Epithelial cell of proximal tubule (primary cell): ENCODE measurements at places on chromosomes 16 and 17. TPM values are rescaled to one million over a fixed set of nuclear protein-coding genes. Genes with fewer than 3 reads are reported as not detected.
A peak's percentile ranks its signal among the peaks of the same experiment; 100 is the strongest.

- no peak for DNase-seq
These were observed 24.3 kb downstream of the POLR3E start for GRCh38 chr16:22321340-22322001.

- DNase-seq = no peak
These were observed 61.2 kb downstream of the USP31 start for GRCh38 chr16:23088018-23088417.

DNA sequence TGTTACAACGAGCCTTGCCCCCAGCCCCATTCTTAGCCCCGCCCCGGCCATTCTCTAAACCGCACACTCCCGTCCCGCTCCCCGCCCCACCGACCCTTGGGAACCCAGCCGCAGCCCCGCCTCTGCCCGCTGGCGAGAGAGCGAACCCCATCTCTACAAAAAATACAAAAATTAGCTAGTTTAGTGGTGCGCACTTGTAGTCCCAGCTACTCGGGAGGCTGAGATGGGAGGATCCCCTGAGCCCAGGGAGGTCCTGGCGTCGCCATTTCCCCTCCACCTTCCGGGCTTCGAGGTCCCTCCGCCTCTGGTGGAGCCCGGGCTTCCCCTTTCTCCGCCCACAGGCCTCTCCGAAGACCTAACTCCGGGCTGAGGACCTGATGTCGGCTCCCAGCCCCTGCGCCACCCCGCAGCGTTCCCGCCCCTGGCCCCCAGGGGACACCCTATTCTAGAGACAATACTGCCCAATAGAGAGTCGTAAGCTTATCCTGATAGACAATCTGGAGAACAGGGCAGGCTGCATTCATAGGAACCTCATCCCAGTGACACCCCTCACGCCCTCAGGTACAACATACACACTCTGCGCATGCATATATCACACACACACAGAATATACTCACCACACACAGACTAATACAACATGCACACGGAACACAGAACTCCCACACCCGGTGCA, 480 bp upstream of the PROCA1 start:
- no peak for DNase-seq

- DNase-seq = no peak
These were observed 137.5 kb downstream of the NTN1 start for GRCh38 chr17:9158544-9159452.

DNA sequence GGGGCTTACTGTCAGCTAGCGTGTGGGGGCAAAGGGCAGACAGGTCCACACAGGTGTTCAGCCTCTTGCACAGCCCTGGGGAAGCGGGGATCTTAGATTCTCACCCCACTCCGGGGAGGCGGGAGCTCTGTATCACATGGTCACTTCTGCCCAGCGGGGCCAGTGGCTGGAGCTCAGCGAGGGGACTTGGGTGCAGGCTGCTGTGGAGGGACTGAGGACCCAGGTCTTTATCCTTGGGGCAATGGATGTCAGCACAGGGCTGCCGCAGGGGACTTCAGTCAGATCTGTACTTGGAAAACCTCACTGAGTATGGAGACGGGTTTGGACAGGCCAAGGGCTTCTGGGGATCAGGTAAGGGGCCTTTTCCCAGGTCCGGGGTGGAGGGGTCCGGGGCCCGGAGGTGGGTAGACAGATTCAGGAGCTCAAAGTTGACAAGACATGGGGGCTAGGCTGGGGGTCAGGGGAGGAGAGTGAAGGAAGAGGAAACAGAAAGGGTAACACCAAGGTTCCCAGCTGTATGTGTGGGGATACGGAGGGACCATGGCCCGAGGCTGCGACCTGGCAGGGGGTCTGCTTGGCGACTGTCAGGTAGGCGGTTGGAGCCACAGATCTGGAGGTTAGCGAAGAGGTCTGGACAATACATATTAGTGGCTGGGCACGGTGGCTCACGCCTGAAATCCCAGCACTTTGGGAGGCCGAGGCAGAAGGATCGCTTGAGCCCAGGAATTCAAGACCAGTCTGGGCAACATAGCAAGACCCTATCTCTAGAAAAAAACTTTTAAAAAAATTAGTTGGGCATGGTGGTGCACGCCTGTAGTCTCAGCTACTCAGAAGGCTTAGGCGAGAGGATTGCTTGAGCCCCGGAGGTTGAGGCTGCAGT, 15.1 kb upstream of the BAIAP2 start:
- DNase-seq = no peak

GRCh38 chr17:48012151-48012520, 25.5 kb downstream of the COPZ2 start:
- DNase-seq = no peak

- DNase-seq = no peak
These were observed 6.4 kb upstream of the FOXJ1 start for GRCh38 chr17:76147211-76148014.

DNA sequence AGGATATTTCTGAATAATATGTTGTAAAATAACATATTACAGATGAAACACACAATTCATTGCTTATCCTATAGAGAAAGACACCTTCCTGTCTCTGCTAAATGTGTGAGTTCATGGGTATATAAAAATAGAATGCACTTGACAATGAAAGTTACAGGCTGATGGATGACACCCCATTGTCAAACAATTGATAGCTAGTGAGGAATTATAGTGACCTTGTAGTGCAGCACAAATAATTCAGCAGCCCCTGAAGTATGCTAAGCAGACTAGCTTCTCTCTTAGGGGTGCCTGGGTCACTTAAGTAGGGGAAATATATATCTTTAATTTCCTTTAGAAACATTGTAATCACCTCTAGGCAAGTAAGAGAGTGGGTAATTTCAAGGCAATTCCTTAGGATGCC, 826.2 kb downstream of the CDH8 start:
- no peak for DNase-seq

GRCh38 chr16:14487579-14487978, 142.5 kb downstream of the PARN start:
- DNase-seq = no peak

- DNase-seq = no peak
These were observed 30.9 kb upstream of the CDC42EP4 start for GRCh38 chr17:73342541-73343167.

DNA sequence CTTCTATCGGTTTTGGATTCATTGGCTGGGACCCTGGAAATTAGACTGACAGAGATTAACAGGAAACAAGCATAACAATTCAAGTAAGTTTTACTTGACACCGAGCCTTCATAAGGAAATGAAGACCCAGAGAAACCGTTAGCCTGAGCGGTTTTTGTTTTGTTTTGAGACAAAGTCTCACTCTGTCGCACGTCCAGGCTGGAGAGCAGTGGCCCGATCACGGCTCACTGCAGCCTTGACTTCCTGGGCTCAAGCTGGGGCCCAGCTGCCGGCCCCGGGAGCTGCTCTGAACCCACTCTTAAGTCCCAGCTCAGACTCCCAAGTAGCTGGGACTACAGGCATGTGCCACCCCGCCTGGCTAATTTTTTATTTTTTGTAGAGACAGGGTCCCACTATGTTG, 321.3 kb downstream of the SEC14L1 start:
- DNase-seq = no peak

DNA sequence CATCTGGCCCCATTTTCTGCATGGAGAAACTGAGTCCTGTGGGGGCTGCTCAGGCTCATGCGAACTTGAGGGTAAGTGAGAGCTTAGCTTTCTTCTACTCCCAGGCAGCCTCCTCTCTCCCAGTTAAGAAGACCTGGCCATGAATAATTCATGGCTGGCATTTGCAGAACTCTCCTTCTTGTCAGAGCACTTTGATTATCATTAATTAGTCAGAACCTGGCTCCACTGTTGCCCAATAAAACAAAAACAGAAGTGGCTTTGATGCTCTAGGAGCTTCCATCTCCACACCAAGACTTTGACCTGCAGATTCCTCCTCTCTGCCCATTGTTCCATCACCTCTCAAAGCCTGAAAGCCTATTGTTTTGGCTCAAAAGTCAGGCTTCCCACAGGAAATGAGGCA, 45.5 kb upstream of the CDH3 start:
- no peak for DNase-seq

DNA sequence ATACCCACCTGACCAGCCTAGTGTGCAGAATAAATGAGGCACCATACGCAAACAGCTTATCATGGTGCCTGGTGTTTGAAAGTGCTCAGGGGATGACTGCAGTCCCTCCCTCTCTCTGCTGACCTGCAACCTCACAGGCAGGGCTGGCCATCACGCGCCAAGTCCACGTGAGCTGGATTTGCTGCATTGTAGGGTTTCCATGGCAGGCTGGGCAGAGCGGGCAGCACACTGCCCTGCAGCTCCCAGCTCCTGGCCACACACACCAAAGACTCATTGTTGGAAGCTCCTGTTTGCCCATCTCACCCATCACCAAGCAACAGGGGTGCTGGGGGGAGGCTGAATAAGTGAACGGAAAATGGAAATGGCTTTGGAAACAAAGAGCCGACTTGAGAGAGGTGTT, 81.8 kb downstream of the IRX3 start:
- no peak for DNase-seq

DNA sequence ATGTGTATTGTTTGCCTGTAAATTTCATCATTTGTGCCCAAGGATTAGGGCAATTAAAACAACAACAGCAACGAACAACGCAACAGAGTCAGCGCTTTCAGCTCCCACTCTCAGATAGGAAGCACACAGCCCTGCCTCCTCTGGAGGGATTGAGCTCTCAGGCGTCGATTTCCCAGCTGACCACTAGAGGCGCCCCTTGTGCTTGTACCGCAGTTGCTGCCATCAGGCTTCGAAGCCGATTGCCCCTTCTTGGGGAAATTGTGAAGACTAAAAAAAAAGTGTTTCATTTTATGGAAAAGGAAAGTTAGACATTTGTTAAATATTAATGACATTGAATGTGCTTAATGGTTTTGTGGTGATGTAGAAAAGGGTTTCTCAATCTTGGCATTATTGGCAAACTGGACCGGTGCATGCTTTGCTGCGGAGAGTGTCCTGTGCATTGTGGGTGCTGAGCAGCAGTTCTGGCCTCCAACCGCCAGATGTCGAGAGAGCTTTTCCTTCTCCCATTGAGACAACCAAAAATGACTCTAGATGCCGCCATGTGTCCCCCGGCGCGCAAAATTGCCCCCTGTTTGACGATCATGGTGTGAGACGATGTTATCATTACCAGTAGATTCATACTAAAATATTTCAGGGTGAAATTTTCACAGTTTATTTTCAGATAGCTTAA, 650.4 kb upstream of the RBFOX1 start:
- no peak for DNase-seq

DNA sequence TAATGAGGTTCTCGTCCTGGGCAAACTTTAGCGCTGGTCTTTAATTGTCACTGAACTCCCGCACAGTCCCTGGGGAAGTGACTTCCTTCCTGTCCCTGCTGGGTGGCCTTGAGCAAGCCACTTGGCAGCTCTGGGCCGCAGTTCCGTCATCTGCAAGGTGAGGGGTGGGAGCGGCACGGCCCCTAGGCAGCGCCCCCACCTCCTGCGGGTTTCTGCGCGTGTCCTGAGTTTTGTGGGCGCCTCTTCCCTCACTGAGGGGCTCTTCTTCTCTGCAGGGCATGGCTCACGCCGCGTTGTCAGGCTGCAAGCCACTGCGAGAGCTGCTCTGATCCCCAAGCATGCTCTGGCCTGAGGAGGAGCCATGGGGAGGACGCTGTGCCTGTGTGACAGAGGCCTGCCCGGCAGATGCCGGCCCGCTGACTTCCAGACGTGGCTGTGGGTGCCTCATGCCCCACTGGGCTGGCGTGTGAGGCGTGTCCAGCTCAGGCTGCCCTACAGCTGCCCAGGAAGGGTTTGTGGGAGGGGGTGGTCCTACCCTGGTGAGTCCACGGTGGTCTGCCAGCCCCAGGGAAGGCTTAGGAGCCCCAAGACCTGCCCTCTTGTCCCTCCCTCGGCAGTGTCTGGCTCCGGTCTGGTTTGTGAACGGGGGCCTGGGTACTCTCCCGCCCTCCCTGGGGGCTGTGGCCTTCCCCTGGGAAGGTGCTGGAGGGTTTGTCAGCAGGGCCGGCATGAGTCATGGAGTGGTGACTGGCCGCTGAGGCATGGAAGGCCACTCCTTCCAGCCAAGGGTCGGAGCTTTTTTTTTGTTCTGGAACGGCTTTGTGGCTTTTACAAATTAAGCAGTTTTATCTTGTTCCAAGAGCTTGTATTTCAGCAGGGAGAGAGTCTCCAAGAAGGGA, 182.0 kb downstream of the SEC14L1 start:
- peak; percentile 86 for DNase-seq

DNA sequence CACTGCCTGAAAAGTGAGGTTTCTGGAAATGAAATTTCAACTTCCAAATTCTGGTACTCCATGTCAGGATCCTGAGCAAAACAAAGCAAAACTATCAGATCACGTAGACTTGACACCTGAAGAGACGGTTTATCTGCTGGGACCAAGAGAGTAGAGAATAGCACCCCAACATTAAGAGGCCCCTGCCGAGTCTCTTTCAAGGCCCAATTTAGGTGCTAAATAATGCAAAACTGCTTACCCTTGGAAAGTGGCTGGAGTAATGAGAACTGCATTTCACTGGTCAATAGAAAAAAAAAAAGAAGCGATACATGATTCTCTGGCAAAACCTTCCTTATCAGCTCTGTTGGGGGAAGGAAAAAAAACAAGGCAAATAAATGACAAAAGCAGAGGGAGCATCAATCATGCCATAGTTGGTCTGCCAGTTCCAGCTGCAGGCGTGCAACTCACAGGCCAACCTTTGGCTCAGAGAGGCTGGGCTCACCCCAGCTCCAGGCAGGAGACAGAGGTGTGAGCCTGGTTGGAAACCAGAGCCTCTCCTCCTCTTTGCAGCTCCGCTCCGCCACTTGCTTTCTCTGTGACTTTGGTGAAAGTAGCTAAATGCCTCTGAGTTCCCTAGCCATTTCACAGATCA, 595.2 kb downstream of the TOX3 start:
- no peak for DNase-seq

DNA sequence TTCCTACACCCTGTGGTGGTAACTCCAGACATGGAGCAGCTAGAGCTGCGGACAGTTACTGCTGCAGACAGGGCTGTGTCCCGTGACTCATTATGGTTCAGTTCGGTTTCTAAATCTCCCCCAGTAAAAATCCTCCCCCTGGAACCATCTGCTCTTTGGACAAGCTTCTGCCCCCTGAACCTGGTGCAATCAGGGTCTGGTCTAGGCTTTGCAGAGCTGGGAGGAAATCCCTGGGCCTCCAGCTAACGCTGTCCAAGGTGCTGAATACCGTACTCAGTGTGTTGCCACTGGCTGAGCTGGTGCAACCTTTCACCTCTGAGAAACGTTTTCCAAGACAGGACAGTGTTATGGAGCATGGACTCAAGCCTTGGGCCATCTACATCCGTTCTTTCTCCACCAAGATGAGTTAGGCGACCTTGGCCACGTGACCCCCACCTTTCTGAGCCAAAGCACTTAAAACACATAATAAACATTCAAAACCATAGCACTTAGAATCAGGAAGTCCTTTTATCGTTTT, 142.0 kb downstream of the CPPED1 start:
- no peak for DNase-seq

- DNase-seq = no peak
These were observed 850 bp upstream of the PNMT start for GRCh38 chr17:39667262-39667944.

The MT1F gene
- total RNA-seq = 15.3 and 95.8 TPM in 2 replicates

The SNX20 gene
- not detected in 2 replicates for total RNA-seq

The TBC1D3K gene
- not detected in 2 replicates for total RNA-seq

The CDH3 gene
- total RNA-seq = 91.2 and 174 TPM in 2 replicates

The WNT3 gene
- 1.6 and 2.3 TPM in 2 replicates for total RNA-seq

The TP53TG3F gene
- not detected in 2 replicates for total RNA-seq

The RAB37 gene
- total RNA-seq = 0.14 TPM in 1 of 2 replicates, not detected in the other

The CSH1 gene
- not detected in 2 replicates for total RNA-seq

The SLC38A10 gene
- total RNA-seq = 67.1 and 71.6 TPM in 2 replicates

The SLC6A2 gene
- not detected in 2 replicates for total RNA-seq

The KRTAP4-1 gene
- total RNA-seq = not detected in 2 replicates

The BOLA2 gene
- total RNA-seq = 29.8 and 36.0 TPM in 2 replicates

The TGFB1I1 gene
- 56.8 and 62.2 TPM in 2 replicates for total RNA-seq

The CAVIN1 gene
- 184 and 265 TPM in 2 replicates for total RNA-seq

The CA5A gene
- total RNA-seq = not detected in 2 replicates

The ANKRD13B gene
- 12.9 and 30.7 TPM in 2 replicates for total RNA-seq

The IL17C gene
- total RNA-seq = 0.17 TPM in 1 of 2 replicates, not detected in the other

The TNFRSF13B gene
- total RNA-seq = not detected in 2 replicates

The IRF8 gene
- 0.17 and 2.2 TPM in 2 replicates for total RNA-seq
